Right hindlimb (tissue), 1 donor: ENCODE measurements at places on chromosomes 5 and 9.

- DNase-seq: no peak
These were observed 83.9 kb upstream of the HSPA9 start for GRCh38 chr5:138659121-138659520.

GRCh38 chr9:98368366-98369065 is 113.1 kb upstream of the TBC1D2 start:
- DNase-seq: no peak

GRCh38 chr9:127904561-127905003 is 5.2 kb upstream of the ST6GALNAC6 start:
- peak; percentile 74 for DNase-seq

DNA sequence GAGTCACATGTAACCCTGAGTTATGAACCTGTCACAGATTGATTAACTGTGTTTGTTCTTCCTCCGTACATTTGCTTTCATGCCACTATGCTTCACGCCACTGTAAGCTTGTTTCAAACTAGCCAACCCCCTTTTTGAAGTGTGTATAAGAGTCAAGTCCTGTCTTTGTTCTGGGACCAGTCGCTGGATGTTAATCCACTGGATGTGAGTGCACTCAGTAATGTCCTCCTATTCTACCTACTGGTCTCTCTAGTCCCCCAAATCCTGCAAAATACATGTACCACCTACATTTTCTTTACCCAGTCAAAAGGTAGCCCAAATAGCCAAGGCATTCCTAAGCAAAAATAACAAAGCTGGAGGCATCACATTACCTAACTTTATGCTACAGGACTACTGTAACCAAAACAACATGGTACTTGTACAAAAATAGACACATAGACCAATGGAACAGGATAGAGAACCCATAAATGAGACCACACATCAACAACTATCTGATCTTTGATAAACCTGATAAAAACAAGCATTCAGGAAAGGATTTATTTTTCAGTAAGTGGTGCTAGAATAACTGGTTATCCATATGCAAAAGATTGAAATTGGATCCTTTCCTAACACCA is 1139.1 kb upstream of the SEMA6A start:
- no peak for DNase-seq

DNA sequence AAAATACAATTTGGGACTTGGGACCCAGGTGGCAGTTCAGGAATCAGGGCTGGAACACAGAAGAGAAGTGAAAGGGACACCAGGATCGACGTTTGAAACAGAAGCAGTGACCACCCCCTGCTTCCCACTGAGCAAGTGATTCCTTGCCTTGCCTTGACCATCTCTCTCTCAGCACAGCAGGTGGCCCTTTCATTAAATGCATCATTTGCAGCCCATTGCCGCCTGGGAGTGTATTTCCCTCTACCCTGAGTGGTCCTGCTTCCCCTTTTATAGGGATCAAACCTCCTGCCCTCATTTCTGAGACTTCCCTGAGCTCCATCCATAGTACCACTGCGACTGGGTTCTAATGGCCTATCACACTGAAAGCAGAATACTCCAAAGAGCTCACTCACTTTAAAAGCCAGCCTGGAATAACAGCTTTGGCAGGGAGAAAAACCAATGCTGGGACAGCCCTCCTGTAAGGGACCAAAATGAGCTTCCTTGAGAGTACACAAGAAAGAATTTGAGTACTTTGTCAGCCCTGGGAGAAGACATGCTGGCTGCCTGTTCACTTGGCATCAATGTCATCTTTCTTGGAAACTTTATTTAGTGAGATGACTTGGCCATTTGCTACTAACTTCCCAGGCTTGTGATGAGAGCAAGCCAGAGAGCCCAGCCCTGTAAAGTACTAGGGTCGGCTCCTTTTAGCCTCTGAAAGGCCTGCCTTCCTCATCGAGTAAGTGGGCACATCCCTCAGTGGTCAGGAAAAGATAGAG is 149.7 kb downstream of the SLIT3 start:
- DNase-seq: peak; percentile 35

- DNase-seq: no peak
These were observed 185.3 kb downstream of the MAPKAP1 start for GRCh38 chr9:125521462-125522327.

DNA sequence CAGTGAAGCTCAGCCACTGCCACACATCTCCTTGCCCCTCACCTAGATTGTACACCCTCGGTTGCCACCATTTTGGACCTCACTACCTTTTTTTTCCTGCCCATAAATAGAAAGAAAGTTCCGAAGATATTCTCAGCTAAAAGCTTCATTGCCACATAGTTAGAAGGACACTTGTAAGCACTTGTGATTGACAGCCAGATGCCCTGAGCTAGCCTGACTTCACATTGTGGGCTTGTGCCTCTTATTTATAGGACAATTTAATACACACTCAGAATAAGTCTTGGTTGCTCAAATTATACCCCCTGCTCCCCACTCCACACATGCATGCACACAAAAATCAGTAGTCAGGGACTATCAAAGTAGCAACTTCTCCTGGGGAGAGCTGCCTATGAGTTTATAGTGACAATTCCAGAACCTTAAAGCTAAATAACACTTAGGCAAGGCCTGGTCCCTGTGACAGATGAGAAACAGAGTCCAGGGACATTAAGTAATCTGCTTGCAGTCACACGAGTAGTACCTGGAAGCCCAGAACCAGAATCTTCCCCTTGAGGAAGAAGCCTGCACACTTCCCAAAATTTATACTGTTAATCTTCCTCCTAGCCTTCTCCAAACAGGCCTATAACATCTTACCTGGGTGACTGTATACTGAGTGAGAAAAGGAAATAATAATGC is 184.8 kb downstream of the BRINP1 start:
- DNase-seq: no peak

DNA sequence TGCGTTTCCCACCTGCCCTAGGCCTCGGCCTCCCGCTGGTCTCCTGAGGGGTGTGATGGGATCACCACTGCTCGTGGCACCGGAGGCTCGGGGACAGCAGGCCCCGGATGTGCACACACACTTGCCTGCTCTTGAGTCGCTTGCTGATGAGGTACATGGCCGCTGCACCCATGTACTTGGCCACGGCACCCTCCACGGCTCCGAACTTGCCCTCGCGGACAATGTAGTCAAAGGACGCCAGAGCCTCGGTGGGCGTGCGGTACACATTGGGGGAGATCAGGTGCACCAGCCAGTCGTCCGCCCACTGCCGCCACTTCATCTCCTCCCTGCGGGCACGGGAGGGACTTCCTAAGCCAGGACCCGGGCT is 4.7 kb downstream of the PTGES2 start:
- peak; percentile 19 for DNase-seq

DNA sequence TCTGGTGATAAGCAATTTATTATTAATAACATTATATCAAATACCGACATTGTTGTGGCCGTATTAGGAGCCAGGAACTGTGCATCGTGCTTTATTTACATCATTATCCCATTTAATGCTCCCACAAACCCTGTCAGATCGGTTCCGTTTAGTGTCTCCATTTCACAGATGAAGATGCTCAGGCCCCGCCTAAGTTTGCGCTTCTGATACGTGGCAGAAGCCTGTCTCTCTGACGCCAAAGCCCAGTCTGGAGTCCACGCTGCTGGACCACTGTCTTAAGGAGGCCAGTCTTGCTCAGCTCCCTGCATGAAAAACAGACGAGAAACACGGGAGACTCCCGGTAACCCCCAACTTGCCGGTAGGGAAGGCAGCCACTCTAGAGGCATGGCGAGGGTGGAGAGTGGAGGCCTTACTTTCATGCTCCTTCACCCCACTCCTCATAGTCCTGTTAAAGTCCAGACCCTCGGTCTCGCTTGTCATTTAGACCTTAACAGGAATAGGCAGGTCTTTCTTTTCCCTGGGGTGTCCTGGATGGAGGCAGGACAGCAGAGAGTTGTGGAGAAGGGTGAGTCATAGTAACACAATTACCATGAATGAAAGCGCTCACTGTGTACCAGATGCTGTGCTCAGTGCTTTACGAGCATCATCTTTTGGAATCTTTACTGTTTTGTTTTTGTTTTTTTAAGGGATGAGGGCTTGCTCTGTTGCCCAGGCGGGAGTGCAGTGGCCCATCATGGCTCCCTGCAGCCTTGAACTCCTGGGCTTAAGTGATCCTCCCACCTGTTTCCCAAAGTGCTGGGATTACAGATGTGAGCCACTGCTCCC is 872 bp downstream of the TXNDC15 start:
- DNase-seq: peak; percentile 88

DNA sequence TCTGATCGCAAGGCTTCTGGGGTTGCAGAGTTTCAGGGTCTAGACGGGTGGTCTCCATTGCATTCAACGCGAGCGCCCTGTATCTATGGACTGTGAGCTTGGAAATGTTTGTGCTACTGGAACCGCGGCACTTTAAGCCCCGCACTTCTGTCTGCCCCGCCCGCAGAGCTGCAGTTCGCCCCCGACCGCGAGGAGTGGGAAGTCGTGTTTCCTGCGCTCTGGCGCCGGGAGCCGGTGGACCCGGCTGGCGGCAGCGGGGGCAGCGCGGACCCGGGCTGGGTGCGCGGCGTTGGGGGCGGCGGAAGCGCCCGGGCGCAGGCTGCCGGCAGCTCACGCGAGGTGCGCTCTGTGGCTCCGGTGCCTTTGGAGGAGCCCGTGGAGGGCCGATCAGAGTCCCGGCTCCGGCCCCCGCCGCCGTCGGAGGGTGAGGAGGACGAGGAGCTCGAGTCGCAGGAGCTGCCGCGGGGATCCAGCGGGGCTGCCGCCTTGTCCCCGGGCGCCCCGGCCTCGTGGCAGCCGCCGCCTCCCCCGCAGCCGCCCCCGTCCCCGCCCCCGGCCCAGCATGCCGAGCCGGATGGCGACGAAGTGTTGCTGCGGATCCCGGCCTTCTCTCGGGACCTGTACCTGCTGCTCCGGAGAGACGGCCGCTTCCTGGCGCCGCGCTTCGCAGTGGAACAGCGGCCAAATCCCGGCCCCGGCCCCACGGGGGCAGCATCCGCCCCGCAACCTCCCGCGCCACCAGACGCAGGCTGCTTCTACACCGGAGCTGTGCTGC is 1.0 kb downstream of the ADAMTS19 start:
- DNase-seq: peak; percentile 71

DNA sequence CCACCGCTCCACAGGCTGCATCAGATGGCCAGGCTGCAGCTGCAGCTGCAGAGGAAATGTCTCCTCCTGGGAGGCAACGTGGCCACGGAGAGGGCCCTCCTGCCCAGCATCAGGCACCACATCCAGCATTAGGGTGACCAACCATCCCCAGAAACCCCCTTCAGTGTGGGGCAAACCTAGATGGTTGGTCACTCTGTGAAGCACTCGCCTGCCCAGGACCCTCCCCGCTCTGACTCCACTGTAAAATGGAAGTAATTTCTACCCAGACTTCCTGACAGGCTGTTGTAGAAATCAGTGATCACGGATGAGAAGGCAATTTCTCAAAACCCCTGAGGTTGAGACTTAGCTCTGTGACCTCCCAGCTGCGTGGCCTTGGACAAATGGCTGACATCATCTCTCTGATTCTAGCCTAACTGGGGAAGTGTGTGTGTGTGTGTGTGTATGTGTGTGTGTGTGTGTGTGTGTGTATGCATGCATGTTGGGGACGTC is 31.6 kb downstream of the B4GALT1 start:
- DNase-seq: peak; percentile 69

DNA sequence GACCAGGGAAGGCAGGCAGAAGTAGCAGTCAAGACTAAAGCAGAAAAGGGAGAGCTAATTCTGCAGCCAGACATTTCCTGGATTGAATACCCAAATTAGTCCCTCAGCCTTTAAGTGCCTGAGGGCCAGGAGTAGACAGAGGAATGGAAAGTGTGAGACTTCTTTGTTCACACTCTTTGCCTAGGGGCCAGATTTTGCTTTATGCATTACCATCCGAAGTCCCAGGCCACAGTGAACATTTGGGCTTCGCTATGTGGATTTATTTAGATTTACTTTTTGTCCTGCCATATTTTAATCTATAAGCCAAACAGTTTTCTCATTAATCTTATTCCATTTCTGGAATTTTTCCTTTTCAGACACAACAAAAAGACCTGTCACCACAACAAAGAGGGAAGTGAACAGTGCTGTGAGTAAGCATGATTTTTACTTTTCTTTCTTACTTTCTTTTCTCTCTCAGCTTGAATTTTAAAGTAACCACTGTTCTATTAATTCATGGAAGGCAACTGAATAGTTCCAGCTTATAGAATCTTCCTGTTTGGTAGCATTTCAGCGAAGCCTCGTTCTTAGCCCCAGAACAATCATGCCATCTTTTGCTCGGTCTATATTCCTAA is 52.6 kb downstream of the PDCD1LG2 start:
- peak; percentile 26 for DNase-seq

- DNase-seq: no peak
These were observed 3.5 kb upstream of the PHF2 start for GRCh38 chr9:93572636-93573515.

- no peak for DNase-seq
These were observed 374.9 kb upstream of the CLINT1 start for GRCh38 chr5:158233735-158234322.

DNA sequence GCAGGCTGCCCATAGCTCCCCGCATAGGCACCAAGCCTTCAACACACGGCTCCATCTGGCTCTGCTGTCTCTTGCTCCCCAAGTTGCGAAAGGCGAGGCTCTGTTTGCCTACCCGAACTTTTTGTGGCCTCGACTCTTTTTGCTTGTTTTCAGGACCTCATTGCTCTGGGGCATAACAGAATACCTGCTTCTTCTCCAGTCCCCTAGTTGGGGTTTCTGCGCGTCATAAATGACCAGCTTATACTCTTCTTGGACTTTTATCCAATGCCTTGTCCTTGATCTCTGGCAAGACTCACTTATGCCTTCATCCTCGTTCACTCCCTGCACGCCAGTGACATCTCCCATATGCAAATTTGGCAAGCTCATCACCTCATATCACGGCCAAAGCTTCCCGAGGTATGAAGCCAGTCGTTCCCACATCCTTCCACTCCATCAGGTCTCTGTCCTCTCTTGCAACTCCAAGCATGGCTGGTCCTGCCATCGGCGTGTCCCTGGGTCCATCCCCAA is 238.8 kb upstream of the ADAMTS16 start:
- no peak for DNase-seq

- DNase-seq: no peak
These were observed 47.2 kb downstream of the SECISBP2 start for GRCh38 chr9:89365532-89365912.

DNA sequence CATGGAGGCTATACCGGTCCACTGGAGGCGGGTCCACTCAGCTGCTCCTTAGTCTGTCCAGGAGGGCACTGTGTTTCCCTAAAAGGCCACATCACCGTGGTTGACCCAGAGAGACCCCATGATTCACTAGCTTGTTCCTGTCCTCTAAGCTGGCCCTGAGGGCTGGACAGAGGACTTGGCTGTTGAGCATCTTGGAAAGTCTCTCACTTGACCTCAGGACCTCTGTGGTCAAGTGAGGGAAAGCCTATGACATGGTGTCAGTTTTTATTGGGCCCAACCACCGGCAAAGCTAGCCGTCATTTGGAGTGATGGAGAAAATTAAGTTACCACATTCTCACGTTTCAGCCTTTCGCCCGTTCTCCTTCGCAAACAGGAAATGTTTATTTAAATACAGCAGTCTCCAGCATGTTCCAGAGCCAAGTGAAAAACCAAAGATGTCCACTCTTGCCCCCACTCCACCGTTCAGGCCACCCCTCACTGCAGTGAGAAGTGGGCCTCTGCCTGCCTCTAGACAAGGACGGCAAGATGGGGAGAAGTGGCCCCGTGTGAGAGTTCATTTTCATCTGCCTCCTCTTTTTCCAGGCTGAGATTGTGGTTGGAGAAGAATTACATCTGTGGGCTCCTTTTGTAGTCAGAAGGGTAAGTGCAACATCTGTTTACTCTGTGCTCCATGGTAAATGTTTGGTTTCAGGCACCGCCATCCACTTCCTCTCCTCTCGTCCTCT is 4.4 kb downstream of the SLIT3 start:
- no peak for DNase-seq

GRCh38 chr5:33985447-33985846 is 954 bp upstream of the SLC45A2 start:
- DNase-seq: no peak
